NCI-H524 treated with DMSO at 0.1 percent for 48 hours (cell line): ENCODE measurements at places on chromosomes 5 and 9.

DNA sequence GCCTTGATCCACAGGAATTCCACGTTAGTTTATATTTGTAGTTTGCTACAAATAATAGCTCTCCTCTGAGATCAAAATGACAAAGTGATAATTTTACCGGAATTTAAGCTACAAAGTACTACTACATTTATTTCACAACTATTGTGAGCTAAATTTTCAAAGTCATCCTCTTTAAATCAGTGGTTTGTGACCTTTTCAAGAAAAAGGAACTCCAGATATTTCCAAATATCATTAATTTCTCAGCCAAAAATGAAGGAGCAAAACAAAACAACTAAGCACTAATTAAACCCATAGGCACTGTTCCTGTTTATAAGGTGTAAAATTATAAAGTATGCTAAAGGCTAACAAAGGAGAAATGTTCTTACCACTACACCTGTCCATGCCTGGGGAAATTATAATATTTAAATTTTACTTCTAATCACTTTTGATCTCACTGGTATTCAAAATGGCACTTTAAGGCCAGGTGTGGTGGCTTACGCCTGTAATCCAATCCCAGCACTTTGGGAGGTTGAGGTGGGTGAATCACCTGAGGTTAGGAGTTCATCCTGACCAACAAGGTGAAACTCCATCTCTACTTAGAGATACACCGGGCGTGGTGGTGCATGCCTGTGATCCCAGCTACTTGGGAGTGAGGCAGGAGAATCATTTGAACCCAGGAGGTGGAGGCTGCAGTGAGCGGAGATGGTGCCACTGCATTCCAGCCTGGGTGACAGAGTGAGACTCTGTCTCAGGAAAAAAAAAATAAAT lies 77.5 kb downstream of the CEMIP2 start:
- DNase-seq: no peak

GRCh38 chr9:4182831-4183230 lies 117.0 kb downstream of the GLIS3 start:
- no peak for DNase-seq

- peak; percentile 25 for DNase-seq
These were observed 116.6 kb downstream of the KLHL3 start for GRCh38 chr5:137619191-137619870.

DNA sequence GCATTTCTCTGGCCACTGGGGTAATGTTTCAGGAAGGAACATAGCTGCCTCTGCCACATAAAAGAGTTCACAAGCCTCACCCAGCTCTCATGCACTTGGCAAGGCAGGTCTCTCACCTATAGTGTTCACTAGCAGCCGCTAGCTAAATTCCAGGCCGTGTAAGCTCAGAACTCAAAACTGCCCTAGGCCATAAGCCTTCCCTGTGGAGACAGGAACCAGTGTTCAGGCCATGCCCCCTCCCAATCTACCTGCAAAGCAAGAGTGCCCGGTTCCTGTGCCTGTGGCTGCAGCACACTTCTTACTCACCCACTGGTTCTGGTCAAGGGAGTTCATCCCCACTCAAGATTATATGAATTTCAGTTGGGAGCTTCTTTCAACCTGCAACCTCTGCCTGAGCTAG lies 60.7 kb upstream of the ZNF169 start:
- DNase-seq: no peak

GRCh38 chr5:168710706-168711105 lies 131.5 kb upstream of the PANK3 start:
- no peak for DNase-seq

- no peak for DNase-seq
These were observed 12.3 kb downstream of the MED10 start for GRCh38 chr5:6365977-6366590.

DNA sequence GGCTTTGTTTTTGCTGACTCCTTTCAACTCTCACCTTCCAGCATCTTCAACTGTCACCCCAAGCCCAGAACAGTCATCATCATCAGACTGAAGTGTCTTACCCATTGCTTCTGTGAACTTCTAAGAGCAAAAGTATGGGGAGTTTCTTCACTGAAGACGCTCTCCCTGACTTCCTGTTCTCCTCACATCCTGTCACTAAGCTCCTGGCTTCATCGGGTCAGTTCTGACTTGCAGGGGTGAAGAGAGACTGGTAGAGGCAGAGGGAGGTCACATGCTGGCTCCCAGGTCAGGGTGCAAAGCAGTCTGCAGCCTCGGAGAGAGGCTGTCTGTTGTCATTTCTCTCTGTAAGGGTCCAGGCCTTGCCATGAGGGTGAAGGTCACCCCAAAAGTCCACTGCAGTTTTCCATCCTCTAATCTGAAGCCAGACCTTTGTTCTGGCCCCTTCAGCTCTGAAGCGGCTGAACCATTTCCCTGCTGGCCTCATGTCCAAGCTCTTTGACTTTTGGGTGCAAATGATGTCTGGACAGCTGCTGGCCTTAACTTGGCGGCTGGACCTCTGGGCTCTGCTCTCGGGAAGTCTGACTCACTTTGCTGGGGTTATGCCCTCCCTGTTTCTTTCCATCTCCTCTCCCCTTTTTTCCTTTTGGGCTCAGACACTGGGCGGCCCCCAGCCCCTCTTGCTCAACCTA lies 305.0 kb downstream of the RAB3C start:
- DNase-seq: no peak

GRCh38 chr9:93397661-93398373 lies 53.7 kb upstream of the FAM120A start:
- DNase-seq: no peak

DNA sequence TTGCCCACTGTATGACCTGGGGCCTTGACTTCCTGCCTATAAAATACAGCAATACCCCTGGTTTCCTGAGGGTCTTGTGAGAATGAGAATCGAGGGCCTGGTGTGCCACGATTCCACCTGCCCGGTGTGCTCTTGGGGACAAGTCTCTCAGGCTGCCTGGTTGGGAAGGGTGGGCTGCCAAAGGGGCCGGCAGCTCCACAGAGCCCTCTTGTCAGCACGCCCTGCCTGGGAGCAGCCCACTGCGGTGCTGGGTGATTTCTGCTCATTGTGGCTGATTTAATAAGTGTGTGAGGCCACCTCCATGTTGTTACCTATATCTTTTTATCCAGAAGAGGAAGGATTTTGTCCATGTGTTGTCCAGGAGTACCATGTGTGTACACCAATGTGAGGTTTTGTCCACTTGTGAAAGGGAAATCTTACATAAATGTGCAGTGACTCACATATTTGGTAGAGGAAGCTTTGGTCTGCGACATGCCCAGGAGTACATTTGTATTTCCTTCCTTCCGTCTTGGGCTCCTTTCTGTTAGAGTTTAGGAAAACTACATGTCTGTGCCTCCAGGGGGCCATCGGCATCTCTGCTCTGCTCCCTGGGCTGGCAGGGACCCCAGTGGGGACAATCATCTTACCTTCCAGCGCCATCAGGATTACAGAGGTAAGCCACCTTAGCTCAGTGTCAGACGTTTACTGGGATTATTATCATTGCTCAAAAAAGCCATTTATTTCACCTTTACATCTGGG lies 108.6 kb downstream of the PHF2 start:
- no peak for DNase-seq

DNA sequence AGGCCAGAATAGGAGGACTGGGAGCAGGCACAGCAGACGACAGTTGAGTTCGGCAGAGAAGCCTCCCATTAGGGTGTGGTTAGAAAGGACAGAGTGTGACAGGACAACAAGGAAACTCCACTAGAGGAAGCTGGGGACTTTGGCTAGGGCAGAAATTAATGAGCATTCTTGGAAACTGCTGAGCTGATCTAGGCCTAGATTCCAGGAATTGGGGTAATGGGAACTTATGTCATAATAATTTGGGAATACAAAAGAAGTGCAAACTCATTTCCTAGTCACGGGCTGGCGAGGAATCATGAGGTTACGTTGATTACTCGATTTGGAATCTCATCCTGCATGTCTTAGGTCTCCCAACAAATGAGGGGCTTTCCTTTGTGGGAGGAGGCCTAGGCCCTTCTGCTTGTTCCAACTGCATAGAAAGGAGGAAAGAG lies 144.6 kb upstream of the RPS23 start:
- DNase-seq: no peak

GRCh38 chr5:106290841-106291240 lies 1379.9 kb downstream of the EFNA5 start:
- no peak for DNase-seq

GRCh38 chr9:120878188-120879130 lies 1.5 kb upstream of the PHF19 start:
- DNase-seq: no peak

GRCh38 chr9:134326724-134327601 lies 708 bp downstream of the RXRA start:
- DNase-seq: no peak
